ENCODE measurements at places on chromosomes 6 and 20. TPM values are rescaled to one million over a fixed set of nuclear protein-coding genes. Genes with fewer than 3 reads are reported as not detected.

Gene CYP39A1
- 0.66 TPM for total RNA-seq

- no peaks in the 10 kb centered on the region for H3K4me1 ChIP-seq
- H3K27ac ChIP-seq = no peak overlapping the region
- no peaks in the 10 kb centered on the region for H3K27me3 ChIP-seq
- H3K36me3 ChIP-seq = no peaks in the 10 kb centered on the region
These were observed 295.2 kb downstream of the EPHA7 start for GRCh38 chr6:93124006-93124632.

DNA sequence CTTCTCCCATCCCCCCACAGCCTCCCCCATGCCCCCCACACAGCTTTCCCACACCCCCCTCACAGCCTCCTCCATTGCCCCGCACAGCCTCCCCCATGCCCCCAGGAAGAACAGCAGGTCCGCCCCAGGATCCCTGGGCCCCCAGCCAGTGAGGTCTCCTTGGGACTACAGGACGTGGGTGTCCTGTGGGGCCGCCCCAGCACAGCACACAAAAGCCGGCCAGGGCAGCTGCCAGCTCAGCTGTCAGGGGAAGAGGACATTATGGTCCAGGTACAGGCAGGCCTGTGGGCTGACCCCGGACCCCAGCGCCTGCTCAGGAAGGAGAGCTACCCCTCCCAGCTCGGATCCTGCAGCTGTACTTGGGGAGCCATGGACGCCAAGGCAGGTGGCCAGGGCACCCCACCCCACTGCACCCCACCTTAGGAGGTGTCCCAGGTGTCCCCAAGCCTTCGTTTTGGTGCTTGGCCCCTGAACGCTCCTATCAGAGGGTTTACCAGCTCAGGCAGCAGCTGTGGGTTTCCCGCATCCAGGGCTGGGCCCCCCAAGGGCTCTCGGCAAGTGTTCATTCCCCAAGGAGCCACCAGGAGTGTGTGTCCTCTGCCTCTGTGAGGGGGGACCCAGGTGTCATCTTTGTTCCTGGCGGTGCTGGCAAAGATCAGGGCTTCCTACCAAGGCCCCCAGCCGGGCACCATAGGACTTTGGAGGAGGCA is 42.3 kb upstream of the GATA5 start:
- no peaks in the 10 kb centered on the region for H3K27me3 ChIP-seq

DNA sequence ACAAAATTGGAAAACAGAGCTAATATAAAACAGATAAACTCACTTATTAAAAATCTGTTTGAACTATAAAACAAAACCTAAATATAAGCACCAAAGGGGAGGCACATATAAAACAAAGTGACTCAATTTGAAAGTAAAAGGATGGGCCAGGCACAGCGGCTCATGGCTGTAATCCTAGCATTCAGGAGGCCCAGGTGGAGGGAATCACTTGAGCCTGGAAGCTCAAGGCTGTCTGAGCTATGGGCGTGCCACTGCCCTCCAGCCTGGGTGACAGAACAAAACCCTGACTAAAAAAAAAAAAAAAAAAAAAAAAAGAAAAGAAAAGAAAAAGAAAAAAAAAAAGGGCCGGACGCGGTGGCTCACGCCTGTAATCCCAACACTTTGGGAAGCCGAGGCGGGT is 31.1 kb upstream of the SMAP1 start:
- no peaks in the 10 kb centered on the region for H3K27me3 ChIP-seq
- H3K27ac ChIP-seq = no peak overlapping the region
- H3K4me3 ChIP-seq = no peak overlapping the region
- DNase-seq = no peak

Gene SRMS
- 0.63 TPM for total RNA-seq

GRCh38 chr6:159642481-159642880 is 50.6 kb downstream of the SOD2 start:
- no peaks in the 10 kb centered on the region for H3K27me3 ChIP-seq
- no peak overlapping the region for H3K27ac ChIP-seq
- no peak overlapping the region for H3K4me3 ChIP-seq
- no peaks in the 10 kb centered on the region for H3K4me1 ChIP-seq
- no peaks in the 10 kb centered on the region for H3K36me3 ChIP-seq

Gene TRAPPC3L
- not detected for total RNA-seq

Gene MICB
- total RNA-seq = 25.6 TPM

DNA sequence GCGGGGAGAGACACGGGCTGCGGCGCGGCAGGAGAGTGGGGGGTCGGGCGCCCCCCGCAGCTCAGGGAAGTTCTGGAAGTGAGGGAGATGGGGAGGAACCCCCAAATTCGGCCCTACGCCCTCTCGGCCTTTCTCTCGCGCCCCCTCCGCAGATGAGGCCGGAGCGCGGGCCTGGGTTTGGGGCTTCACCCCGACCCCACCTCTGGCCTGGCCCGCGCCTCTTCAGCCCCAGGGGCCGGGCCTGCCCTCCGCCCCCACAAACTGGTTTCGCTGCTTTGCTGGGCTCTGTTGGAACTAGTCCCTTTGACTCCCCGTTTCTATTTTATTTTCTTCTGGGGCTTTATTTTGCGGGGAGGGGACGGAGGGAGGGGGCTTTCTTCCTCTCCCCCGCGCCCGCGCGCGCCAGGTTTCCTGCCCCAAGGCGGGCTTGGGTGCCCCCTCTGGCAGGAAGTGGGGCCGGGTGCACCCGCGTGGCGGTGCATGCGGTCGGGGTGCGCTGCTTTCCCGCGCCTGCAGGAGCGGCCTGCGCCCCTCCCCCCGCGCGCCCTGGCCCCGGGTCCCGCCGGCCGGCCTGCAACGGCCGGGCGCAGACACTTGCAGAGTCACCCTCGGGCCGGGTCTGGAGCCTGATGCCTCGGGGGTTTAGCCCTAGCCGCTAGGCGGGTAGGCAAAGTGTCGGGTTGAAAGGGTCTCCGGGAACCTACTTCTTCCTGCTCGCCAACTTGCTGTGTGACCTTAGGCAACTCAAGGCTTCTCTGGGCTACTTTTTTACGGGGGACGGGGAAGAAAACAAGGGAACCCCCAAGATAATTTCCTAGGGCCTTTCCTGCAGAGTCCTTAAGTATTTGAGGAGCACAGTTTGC is 1.3 kb downstream of the HMGA1 start:
- peak; percentile 55 for DNase-seq
- H3K4me1 ChIP-seq = peaks cover 58% of the 10 kb centered on the region
- peak overlapping the region; percentile 75 for H3K27ac ChIP-seq
- peaks cover 45% of the 10 kb centered on the region for H3K36me3 ChIP-seq
- H3K27me3 ChIP-seq = no peaks in the 10 kb centered on the region

DNA sequence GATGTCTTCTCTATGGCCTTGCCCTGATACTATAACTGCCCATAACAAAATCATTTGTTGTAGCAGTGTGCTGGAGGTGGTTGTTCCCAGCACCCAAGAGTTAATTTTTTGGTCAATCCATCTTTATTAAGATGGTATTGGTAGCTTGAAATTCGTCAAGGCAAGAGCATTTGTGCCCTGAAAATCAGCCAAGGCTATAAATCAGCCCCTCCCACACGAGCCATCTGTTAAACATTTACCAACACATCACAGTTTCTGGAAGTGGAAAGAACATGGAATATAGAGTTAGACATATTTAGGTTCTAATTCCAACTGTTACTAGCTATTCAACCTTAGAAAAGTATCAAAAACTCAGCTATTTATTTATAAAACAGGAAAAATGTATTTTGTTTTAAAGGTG is 888.4 kb upstream of the GJE1 start:
- H3K4me1 ChIP-seq = no peaks in the 10 kb centered on the region
- H3K27me3 ChIP-seq = no peaks in the 10 kb centered on the region
- H3K27ac ChIP-seq = no peak overlapping the region
- H3K4me3 ChIP-seq = no peak overlapping the region
- H3K36me3 ChIP-seq = no peaks in the 10 kb centered on the region
- peak; percentile 2 for DNase-seq

GRCh38 chr20:63706852-63707557 is 771 bp downstream of the ARFRP1 start:
- DNase-seq = peak; percentile 59
- no peaks in the 10 kb centered on the region for H3K27me3 ChIP-seq
- peaks cover 18% of the 10 kb centered on the region for H3K4me1 ChIP-seq
- H3K27ac ChIP-seq = peak overlapping the region; percentile 47
- peak overlapping the region; percentile 91 for H3K4me3 ChIP-seq

Gene KIF25
- not detected for total RNA-seq

DNA sequence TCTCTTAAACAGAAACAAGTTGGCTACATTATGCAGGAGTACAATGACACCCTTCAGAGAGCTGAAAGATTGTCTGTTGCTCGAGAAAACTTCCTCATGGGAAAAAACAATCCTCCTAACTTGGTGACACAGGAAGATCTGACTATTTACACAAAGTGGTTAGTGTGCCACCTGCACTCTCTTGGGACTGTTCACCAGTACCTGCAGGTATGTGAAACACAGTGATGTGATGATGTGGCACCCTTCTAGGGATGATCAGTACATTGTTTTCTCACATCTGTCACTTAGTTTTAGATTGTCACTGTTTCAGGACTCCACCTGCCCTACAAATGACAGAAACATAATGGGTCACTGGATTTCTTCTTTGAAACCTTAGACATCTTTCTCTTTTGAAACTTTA is 101.8 kb downstream of the CEP57L1 start:
- H3K4me3 ChIP-seq = no peak overlapping the region
- peak overlapping the region; percentile 75 for H3K27ac ChIP-seq
- H3K27me3 ChIP-seq = no peaks in the 10 kb centered on the region
- no peaks in the 10 kb centered on the region for H3K36me3 ChIP-seq

- peaks cover 44% of the 10 kb centered on the region for H3K4me1 ChIP-seq
- no peak overlapping the region for H3K27ac ChIP-seq
- no peak overlapping the region for H3K4me3 ChIP-seq
- peak; percentile 32 for DNase-seq
These were observed 54.4 kb upstream of the RNF24 start for GRCh38 chr20:4069751-4070150.

DNA sequence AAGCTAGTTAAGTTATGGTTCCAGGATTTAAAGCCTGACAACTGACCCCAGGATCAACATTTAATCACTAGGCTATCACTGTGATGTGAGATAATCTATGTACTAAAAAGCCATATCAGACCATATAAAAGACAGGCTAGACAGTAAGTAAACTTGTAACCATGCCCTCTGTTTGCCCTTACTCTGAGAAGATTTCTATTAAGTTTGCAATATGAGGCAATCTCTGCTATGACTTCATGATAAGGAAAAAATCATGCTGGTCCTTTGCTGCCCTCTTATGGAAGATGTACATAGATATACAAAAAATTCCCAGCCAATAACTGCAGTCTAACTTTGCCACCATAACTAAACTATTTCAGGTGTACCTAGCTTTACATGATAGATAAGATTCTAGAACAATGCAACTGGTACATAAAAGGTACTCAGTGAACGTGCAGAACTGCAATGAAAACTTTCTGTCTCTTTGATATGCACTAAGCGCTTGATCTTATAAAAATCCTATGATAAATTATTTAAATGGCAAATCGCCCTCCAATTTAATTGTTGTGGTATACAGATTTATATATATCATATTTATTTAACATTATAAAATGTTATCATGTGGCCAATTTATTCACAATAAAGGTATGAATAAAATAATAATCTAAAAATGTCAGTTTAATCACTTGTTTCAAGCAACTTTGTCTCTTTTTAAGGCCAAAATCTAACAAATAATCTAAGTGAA is 70.5 kb downstream of the FAM217A start:
- peaks cover 14% of the 10 kb centered on the region for H3K4me1 ChIP-seq
- peaks cover 4% of the 10 kb centered on the region for H3K36me3 ChIP-seq
- H3K27ac ChIP-seq = no peak overlapping the region
- H3K4me3 ChIP-seq = no peak overlapping the region
- no peaks in the 10 kb centered on the region for H3K27me3 ChIP-seq

DNA sequence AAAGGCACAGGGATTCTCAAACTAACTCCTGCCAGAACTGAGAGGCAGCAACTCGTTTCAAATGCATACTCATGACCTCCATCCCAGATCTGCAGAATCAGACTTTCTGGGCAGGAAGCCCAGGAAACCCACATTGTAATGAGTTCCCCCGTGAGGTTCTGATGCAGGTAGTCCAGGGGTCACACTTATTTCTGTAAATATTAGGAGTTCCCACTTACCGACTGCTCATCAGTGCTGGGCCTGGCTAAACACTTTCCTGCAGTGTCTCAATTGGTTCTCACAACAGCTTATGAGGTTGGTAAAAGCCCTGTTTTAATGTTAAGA is 11.6 kb downstream of the DUSP15 start:
- DNase-seq = no peak
- no peak overlapping the region for H3K4me3 ChIP-seq
- H3K36me3 ChIP-seq = no peaks in the 10 kb centered on the region

- no peak overlapping the region for H3K4me3 ChIP-seq
- no peak overlapping the region for H3K27ac ChIP-seq
- H3K36me3 ChIP-seq = no peaks in the 10 kb centered on the region
- peaks cover 8% of the 10 kb centered on the region for H3K27me3 ChIP-seq
These were observed 430.3 kb downstream of the PLCB1 start for GRCh38 chr20:8562356-8562755.

Gene MARCKS
- 51.5 TPM for total RNA-seq

DNA sequence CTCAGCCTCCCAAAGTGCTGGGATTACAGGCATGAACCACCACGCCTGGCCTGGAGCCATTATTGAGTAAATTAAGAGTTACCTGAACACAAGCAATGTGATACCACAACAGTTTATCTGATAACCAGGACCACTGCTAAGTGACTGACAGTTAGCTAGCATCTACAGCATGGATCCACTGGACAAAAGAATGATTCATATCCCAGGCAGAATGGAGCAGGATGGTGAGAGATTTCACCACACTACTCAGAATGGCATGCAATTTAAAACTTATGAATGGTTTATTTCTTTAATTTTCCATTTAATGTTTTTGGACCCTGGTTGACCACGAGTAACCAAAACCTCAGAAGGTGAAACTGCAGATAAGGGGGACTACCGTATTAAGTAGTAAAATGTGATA is 48.6 kb downstream of the RALGAPA2 start:
- no peaks in the 10 kb centered on the region for H3K4me1 ChIP-seq
- H3K27me3 ChIP-seq = no peaks in the 10 kb centered on the region
- no peak overlapping the region for H3K27ac ChIP-seq
- no peaks in the 10 kb centered on the region for H3K36me3 ChIP-seq

DNA sequence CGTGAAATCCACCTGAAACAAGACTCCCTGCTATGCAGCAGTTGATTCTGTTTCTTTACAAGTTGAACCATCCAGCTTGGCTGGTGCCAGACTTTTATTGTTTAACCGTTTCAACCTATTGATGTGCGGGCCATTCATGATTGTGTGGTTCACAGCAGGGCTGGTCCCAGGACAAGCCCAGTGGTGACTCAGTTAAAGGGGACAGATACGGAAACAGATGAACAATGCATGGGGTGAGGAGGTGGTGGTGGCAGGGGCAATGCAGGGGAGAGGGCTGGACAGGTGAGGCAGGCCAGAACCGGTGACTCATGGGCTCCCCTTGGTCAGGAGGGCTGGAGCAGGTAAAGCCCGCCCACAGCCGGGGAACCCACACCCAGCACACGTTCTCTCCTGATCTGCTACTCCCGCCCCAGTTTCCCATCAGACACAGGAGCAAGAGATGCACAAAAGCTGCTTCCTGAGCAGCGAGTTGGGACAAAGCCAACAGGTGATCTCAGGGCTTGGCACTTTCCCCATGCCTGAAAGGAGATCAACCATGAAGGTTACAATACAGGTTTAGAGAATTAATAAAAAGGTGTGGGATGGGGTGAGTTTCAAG is 232.2 kb downstream of the LY86 start:
- H3K36me3 ChIP-seq = no peaks in the 10 kb centered on the region
- H3K27ac ChIP-seq = peak overlapping the region; percentile 98
- H3K4me3 ChIP-seq = 0 out of 2 replicates have a peak overlapping the region, but pooled peaks have one; percentile 5
- no peaks in the 10 kb centered on the region for H3K27me3 ChIP-seq
- peak; percentile 97 for DNase-seq
- H3K4me1 ChIP-seq = peaks cover 39% of the 10 kb centered on the region

Measured in PC-3 (cell line).